Right cardiac atrium (tissue), 5 donors: ENCODE measurements at places on chromosomes 7 and 10. TPM values are rescaled to one million over a fixed set of nuclear protein-coding genes. Genes with fewer than 3 reads are reported as not detected.

Gene PROSER2
- 1.7 TPM for total RNA-seq

Gene HPSE2
- not detected for total RNA-seq

Gene UNCX
- not detected for total RNA-seq

Gene GPR26
- not detected for total RNA-seq

Gene CFAP43
- total RNA-seq: 0.35 TPM

Gene MET
- total RNA-seq: 13.3 TPM

Gene ARID5B
- 19.3 TPM for total RNA-seq

Gene PRKG1
- 47.4 TPM for total RNA-seq

Gene ADAP1
- total RNA-seq: 6.3 TPM

Gene PLXDC2
- 26.9 TPM for total RNA-seq

Gene IL2RA
- total RNA-seq: 0.88 TPM

Gene VGF
- total RNA-seq: not detected

Gene DKK1
- total RNA-seq: not detected

Gene LIPF
- total RNA-seq: not detected

Gene PPP1R3C
- total RNA-seq: 162 TPM

Gene RASA4B
- total RNA-seq: 8.5 TPM

Gene LRGUK
- 0.14 TPM for total RNA-seq

Gene TMEM196
- total RNA-seq: not detected

Gene TFPI2
- 1.9 TPM for total RNA-seq

Gene CPEB3
- total RNA-seq: 7.2 TPM
